Stimulated activated CD8-positive, alpha-beta memory T cell treated with anti-CD3 and anti-CD28 coated beads, Interleukin-2, amount 100 ng/mL, for 1 hour (primary cell): ENCODE measurements at places on chromosomes 13 and 19.
A peak's percentile ranks its signal among the peaks of the same experiment; 100 is the strongest.

DNA sequence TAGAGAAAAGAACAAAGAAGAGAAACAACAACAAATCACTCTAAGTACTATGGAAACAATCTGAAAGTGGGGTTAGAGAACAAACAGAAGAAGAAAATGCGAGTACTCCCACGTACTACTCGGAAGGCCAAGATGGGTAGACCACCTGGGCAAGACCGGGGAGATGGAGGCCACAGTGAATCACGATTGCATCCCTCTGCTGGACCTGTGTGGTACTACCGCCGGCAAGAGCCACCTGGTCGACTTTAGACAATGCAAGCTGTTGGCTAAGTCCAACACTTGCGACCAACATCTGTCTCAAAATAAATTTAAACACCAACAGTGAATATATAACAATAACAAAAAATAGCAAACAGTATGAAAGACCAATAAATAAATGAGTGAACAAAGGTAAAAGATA lies 45.5 kb upstream of the ZNF91 start:
- no peak for DNase-seq

GRCh38 chr19:41682437-41682836 lies 5.6 kb downstream of the CEACAM7 start:
- DNase-seq, result no peak

- DNase-seq, result no peak
Measured at GRCh38 chr19:30093966-30094755, 152.1 kb downstream of the URI1 start.

DNA sequence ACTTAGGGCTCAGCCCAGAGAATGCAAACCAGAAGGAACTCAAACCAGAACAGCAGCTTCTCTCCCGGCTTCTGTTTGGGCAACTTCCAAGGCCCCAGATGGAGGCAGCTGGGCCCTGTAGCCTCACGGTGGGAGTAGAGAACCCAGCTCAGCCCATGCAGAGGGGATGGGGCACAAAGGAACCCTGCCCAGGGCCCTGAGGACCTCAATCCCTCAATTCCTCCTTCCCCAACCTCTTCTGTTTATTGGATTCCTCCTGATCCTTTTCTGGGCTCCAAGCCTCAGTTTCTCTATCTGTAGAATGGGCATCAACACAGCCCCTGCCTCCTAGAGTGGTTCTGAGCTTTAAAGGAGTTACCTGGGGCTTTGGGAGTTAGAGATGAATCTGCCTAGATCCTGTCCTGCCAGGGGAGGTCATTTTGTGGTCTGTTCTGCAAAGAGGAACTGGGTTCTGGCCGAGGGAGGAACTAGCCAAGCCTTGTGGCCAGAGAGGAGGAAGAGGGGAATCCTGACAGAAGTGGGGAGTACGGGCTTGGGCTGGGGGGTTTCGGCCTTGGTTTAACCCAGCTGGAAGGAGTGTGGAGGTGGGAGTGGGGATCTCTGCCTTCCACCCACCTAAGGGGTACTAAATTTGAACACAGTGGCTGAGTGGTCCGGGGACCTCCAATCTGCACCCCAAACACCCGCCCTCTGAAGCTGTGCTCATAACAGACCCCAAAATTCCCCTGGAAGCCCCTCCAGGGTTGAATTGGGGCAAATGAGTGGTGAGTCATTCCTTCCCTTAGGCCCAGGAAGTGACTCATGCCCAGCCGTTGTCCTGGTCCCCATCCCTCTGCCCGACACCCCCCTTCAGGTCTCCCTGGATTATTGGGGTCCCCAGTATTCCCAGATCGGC lies 2.7 kb downstream of the ADGRE5 start:
- peak; percentile 58 for DNase-seq
